ENCODE measurements at places on chromosomes 11 and 22. TPM values are rescaled to one million over a fixed set of nuclear protein-coding genes. Genes with fewer than 3 reads are reported as not detected.

The LIN7C gene
- 22.3 TPM for total RNA-seq

The RGL4 gene
- total RNA-seq, result not detected

The TRPC6 gene
- not detected for total RNA-seq

The SCUBE2 gene
- total RNA-seq, result 0.65 TPM

The SCGB1C1 gene
- not detected for total RNA-seq

Data from left lobe of liver (tissue), 2 donors.